Panc1 (cell line): ENCODE measurements at places on chromosomes 1 and 21. TPM values are rescaled to one million over a fixed set of nuclear protein-coding genes. Genes with fewer than 3 reads are reported as not detected.

Gene FBXO44
- total RNA-seq, result 70.8 TPM

Gene GSTM2
- 10.2 TPM for total RNA-seq

Gene ATP6V1G3
- not detected for total RNA-seq

Gene IARS2
- 106 TPM for total RNA-seq

Gene MIXL1
- total RNA-seq, result 0.69 TPM

Gene SNX7
- total RNA-seq, result 37.4 TPM

Gene TDRD5
- total RNA-seq, result 2.4 TPM

Gene RGS7
- total RNA-seq, result 0.10 TPM

Gene FNDC5
- 2.6 TPM for total RNA-seq

Gene ZNF672
- 36.2 TPM for total RNA-seq

DNA sequence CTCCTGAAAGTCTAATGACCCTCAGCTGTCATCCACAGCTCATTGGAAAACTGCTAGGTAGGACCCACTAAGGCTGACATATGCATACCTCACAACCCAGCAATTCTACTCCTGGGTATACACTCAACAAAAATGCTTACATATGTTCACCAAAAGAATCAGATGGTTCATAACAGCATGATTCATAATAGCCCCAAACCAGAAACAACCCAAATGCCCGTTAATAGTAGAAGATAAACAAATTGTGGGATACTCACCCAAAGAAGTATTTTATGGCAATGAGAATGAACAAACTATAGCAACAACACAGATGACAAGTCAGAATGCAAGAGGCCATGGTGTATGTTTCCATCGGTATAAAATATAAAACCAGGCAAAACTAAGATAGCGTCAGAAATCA, 124.6 kb downstream of the HLCS start:
- no peak for DNase-seq

GRCh38 chr1:204915861-204916495, 45.3 kb downstream of the NFASC start:
- DNase-seq, result no peak

DNA sequence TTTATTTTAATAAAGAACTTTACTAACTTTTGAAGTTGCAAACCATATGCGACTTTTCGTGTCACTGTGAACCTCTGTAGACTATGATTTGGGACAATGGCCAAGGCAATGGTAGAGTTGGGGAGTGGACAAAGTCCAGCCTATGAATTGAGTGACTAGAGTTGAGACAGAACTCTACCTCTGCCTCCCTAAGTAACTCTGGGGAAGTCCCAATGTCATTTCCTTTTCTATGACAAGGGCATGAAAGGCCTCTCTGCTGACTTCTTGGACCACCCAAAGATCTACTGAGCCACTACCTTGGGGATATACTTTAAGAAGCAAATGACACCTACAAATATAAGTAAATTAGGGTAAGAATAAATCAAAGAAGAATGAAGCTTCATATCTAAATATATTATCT, 19.3 kb downstream of the BEND5 start:
- DNase-seq, result no peak

- no peak for DNase-seq
Observed at GRCh38 chr1:16251381-16251780, 14.4 kb upstream of the CPLANE2 start.

- DNase-seq, result no peak
Observed at GRCh38 chr1:56200442-56200841, 378.9 kb downstream of the PLPP3 start.

DNA sequence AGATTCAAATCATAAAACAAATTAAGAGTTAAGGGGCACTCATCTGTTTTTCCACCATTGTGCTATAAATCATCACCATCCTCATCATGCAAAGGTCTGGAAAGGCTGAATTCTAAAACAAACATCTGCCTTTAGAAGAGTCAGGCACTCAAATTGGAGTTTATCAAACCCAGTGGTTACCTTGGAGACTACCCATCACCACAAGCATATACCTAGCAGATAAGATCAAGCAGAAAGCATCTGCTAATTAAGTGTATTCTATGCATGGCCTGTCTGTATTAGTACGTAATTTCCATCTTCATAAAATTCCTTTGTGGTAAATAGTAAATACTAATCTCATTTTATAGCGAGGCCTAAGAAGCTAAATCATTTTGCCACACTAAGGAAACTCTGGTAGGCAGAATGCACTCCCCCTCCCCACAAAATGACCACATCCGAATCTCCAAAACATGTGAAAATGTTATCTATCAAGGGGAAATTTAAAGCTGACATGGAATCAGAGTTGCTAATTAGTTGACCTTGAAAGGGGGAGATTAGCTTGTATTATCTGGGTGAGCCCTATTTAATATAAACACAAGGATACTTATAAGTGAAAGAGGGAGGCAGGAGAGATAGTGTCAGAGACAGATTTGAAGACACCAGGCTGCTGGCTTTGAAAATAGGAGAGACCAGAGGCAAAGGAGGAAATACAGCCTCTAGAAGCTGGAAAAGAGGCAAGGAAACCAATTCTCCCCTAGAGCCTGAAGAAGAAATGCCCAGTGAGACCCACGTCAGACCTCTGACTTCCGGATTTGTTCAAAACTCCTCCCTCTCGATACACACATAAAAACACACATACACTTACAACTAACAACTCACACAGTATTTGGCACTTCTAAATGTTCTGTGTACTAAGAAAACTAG, 23.2 kb downstream of the ARID4B start:
- no peak for DNase-seq

- DNase-seq, result no peak
Observed at GRCh38 chr1:22741118-22741517, 30.5 kb downstream of the EPHB2 start.

DNA sequence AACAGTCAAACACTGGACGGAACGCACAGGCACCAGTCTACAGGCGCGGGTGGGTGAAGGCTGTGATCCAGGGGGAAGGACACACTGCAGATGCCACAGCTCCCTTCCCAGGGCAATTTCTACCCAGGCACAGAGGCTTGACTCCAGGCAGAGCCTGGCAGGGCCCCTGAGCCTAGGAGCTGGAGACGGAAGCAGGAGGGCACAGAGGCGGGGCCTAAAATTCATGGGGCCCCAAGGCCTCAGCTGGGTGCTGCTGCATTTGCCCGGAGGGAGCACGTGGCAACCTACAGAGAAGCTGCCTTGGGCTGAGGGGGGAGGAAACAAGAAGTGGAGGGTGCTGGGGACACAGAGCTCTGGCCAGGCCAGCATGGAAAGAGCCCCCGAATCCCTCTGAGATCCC, 41.2 kb downstream of the UBE2G2 start:
- no peak for DNase-seq

DNA sequence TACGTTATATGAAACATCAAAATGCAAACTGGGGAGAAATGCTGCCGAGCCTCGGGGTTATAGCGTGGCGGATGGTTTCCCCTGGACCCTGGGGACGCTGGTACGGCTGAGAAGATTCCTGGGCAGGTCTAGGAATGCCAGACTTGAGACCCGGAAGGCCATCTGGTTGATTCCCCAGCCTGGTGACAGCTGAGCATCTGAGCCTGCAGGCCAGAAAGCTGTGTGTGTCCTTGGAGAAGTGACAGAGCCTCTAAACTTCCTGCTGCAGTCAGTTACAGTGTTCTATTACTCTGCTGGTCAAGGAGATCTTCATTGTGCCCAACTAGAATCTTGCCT, 2.3 kb downstream of the VASH2 start:
- DNase-seq, result no peak

DNA sequence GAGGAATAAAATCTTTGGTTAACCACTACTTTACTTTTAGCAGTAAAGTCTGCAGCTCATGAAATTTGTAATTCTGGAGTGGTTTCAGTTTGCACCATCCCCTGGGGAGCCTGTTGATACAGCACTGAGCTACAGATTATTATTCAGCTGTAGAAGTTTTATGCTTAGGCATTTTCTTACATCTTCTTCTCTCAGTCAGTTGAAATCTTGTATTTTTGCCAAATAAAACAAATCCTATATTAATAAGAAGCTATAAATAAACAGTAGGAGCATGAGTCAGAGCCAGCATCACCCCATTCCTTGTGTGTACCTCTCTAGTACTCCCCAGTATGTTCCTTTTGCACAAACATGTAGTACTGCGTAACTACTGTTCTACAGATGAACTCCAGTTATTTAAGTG, 118.9 kb downstream of the ATF6 start:
- DNase-seq, result no peak

DNA sequence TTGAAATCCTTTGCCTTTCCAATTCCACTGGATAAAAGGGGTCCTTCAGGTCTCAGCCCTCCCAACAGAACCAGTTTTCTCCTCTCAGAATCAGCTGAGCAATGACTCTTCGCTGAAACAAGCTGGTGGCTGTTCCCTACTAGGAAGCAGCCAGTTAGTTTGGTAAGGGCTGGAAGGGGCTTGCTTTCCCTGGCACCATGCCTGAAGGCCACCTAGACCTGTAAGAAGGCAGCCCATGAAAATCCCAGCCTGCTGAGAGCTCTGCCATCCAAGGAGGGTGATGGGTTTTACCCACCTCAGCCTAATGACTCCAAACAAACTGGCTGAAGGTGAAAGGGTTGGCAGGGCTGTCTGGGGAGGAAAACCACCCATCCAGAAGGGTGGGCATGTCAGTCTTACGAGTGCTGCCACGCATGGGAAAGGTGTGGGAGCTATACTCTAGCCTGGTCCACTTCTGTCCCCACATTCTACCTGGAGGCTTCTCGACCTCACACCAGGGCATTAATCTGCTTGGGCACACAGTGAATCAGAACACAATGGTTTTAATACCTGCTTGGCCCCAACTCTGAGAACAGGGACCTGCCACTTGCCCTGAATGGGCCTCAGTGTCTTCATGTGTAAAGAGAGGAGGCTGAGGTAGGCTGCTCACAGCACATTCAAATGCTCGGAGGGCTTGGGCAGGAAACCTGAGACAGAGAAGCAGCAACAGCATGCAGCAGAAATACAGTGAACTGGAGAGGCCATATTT, 53.0 kb downstream of the CD46 start:
- no peak for DNase-seq

DNA sequence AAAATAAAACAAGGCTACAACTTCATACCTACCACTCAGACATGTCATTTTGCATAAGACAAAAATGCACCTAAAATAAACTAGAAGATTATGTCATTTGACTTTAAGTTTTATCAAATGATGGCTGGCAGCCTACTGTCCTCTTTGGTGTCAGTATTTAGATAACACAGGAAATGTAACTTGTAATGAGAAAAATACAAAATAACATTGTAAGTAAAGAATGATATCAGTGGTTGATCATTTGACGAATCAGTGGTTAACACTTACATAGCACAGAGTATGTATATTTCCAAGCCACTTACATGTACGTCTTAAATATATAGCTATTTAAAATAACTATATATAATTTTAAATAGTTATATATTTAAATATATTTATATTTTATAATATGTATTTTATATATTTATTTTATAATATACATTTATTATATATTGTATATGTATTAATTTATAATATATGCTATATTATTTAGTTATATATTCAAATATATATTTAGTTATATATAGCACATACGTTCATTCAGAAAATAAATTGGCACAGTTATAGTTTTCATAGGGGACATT, 44.1 kb downstream of the ZNF678 start:
- no peak for DNase-seq

DNA sequence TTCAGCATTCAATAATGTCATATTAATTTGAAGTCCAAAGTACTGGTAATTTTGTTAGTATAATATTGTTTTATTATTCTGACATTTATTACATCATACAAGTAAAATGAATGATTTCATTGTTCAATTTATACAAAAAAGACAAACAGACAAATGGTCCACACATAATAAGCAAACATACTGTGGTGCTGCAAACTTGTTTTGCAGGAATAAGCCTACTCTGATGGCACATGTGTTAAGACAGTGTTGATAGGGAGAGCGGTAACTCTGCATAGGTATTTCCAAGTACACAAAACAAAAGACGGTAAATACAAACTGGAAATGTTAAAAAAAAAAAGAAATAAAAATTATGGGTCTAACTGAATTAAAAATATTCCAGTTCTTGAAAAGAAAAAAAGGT, 59.7 kb upstream of the DPYD start:
- no peak for DNase-seq

DNA sequence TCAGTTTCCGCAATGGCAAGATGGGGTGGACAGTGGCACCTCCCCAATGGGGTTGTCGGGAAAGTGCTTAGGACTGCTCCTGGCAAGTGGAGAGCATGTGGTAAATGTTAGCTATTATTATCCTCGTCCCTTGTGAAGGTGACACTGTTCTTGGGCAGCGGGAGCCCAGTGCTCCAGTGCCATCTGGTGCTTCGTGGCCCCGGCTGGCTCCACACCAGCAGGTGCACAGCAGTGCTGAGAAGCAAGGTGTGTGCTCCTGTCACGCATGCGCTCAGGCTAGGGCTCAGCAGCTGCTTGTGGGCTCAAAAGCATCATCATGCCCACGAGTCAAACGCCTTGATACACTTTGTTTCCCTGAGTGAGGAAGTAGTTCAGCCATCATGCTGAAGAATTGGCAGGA, 24.9 kb upstream of the KCNC4 start:
- no peak for DNase-seq

- no peak for DNase-seq
Observed at GRCh38 chr1:235106457-235106856, 22.2 kb downstream of the TOMM20 start.

- no peak for DNase-seq
Observed at GRCh38 chr1:18922319-18922726, 20.0 kb upstream of the ALDH4A1 start.

GRCh38 chr1:206935491-206936067, 10.7 kb downstream of the PIGR start:
- no peak for DNase-seq

GRCh38 chr21:35962917-35963316, 97.4 kb downstream of the SETD4 start:
- DNase-seq, result no peak

DNA sequence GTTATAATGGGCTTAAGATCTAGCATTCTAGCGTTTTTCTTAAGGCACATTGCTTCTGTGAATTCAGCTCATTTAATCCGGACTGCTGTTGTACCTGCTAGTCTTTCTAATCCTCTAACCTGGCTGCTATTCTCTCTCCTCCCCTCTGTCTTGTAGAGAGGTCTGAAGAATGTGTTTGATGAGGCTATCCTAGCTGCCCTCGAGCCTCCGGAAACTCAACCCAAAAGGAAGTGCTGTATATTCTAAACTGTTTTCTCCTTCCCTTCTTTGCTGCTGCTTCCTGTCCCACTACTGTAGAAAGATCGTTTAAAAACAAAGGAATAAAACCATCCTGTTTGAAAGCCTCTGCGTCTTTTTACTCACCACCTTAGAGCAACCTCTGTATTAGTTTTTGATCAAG, 37.3 kb downstream of the CDC42 start:
- DNase-seq, result no peak

DNA sequence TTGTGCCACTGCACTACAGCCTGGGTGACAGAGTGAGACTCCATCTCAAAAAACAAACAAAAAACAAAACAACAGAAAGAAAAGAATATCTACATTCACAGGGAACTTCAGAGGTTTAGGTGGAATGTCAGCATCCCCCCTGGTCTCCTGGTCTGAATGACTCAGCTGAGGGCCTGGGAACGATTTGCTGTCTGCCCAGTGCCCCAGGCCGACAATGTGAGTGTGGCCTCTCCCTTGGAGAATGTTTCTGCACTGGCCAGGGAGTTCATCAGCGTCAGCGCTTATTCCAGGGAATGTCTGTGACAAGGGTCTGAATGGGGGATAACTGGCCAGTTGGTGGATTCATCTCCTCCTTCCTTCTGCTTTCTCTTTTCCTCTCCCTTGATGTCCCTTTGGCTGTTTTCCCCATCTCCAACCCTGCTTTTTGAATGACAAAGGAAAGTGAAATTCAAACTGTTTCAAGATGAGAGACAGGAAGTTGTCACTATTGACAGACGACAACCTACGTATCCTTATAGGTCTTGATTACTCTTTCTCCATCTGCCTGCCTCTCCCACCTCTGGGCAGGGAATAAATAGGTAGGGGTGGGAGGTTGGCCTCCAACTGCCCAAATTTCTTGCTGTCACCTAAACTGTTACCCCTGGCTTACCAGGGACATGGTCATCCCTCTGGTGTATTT, 213.1 kb downstream of the HHAT start:
- no peak for DNase-seq
